Kidney tubule cell (primary cell): ENCODE measurements at places on chromosomes 12 and 14.

GRCh38 chr12:25025260-25025659 is 76.4 kb upstream of the BCAT1 start:
- DNase-seq = no peak

GRCh38 chr14:102154821-102155549 is 15.3 kb downstream of the WDR20 start:
- peak; percentile 25 for DNase-seq

- DNase-seq = no peak
These were observed 46.0 kb upstream of the CCDC60 start for GRCh38 chr12:119288576-119288975.

GRCh38 chr12:32821710-32822109 is 66.0 kb upstream of the YARS2 start:
- no peak for DNase-seq

GRCh38 chr14:103384450-103385151 is 614 bp upstream of the MARK3 start:
- no peak for DNase-seq

DNA sequence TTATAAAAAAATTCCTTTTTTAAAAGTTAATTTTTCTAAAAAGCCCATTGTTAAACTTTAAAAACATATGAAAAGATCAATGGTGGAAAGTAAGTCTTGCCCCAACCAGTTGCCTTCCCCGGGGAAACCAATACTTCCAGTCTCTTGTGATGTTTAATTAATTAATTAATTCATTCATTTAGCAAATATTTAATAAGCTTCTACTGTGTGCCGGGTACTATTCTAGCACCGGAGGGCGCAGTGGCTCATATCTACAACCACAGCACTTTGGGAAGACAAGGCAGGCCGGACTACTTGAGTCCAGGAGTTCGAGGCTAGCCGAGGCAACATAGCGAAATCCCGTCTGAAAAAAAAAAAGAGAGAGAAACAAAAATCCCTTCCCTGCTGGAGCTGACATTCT is 87.4 kb downstream of the HECTD4 start:
- DNase-seq = no peak

DNA sequence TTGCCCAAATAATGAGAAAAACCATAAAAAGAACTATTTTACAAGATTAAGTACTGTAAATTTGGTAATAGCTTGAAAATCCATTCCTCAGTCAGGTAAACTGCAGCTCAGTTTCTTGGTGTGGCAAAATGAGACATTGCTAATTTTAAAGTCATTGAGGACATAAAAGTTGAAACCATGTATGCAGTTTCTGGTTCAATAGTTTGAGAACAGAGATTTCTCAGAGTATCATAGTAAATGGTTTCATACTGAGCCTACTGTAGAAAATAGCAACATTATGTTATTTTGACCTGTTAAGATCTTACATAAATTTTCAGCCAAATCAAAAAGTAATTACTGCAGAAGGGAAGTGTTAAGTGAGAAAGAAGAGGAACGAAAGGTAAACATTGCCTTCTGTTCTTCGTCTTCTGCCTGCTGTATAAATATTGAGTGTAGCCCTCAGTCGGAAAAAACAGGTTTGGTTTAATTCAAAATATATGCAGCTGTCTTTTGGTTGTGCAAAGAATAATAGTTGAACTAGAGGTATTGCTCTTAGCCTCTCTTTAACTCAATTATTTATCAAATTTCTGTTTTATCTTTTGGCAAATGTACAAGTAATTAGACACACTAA is 119.6 kb downstream of the SYNE2 start:
- no peak for DNase-seq

- peak; percentile 92 for DNase-seq
These were observed 57.0 kb downstream of the PLEKHG7 start for GRCh38 chr12:92759634-92760268.

GRCh38 chr12:991350-992333 is 619 bp downstream of the ERC1 start:
- DNase-seq = peak; percentile 13

- peak; percentile 39 for DNase-seq
These were observed 22.8 kb downstream of the APOBEC1 start for GRCh38 chr12:7642876-7643309.

- peak; percentile 34 for DNase-seq
These were observed 70.2 kb upstream of the TBX5 start for GRCh38 chr12:114476159-114476558.

DNA sequence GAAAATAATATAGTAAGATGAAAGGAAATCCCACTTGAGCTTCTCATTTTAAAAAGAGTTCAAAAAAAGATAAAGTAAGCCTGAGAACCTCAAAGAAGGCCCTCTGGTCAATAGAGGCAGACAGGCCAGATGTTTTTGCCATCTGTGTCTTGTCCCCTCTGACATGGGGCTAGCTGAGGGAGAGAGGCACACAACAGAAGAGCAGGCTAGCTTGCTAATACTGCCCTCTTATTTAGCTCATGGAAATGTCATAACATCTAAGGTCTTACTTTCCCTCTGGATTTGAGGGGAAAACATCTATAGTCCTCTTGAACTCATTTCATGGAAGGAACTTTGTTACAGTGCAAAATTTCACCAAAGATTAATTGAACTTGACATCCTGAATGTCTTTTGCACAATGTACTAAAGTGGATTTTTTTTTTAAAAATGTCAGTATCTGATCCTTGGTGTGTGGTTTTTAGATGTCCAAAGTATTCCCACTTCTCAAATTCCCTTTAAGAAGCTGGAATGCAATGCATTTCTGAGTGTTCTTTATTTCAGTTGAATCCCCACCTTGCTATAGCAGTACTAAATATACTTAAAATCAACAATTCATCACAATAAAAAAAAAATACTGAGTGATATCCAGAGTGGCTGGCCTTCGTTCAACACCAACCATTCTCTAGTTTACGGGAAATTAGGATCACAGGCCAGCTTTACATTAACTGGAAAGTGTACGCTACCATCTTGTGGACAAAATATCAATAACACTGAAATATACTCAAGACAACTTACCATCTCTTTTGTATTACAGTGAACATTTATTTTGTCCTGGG is 176.7 kb downstream of the PAH start:
- DNase-seq = peak; percentile 36

DNA sequence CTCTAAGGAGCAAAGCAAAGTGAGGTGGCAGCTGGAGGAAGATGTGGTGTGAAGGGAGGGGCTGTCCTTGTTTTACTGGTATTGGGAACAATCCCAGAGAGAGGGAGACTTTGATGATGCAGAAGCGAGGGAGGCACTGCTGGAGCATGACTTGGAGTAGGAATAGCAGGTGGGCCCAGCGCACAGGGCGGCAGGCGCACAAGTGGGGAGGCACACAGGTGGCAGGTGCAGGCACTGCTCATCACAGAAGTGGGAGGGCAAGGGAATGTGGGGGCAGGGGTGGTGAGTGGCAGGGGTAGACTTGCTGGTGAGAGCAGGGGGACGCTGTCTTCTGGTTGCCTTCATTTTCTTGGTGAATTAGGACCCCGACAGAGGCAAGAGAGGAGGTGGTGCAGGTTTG is 11.5 kb upstream of the IFI27 start:
- DNase-seq = no peak

GRCh38 chr14:24851837-24852236 is 198.1 kb downstream of the STXBP6 start:
- DNase-seq = peak; percentile 59

DNA sequence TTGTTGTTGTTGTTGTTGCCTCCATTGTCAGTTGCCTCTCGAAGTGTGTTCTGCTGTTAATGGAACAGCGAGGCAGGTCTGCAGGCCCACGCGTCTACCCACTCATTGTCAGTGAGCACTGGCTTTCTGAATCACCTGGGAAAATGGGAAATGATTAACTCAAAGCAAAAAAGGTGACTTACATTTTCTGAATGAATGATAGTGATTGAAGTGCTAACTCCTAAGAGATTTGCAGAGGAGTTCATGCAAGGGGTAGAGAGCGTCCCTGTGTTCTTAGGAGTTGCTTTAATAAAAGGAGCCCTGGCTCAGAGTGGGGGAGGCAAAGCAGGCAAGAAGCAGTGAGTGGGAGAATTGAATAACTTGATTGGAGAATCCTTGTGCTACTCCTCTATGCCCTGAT is 177.6 kb downstream of the CAND1 start:
- peak; percentile 57 for DNase-seq

DNA sequence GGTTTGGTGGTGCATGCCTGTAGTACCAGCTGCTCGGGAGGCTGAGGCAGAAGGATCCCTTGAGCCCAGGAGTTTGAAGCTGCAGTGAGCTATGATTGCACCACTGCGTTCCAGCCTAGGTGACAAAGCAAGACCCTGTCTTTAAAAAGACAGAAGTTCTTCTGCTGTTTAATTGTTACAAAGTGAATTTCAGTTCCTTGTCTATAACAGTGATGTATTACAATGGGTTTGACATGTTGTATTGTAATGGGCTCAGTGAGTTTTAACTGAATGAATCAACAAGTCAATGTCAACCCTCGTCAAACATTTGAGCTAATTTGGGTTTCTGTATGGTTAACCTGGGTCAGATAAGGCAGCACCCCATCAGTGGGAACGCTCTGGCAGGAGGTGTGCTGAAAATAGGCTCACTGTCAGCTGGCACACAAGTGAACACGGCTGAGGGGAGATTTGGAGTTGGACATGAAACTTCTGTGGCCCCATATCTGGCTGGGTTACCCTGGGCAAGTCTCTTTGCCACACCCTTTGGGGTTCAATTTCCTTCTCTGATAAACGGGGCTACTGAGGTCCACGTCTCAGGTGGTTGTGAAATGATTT is 14.0 kb upstream of the TRPV4 start:
- DNase-seq = no peak

GRCh38 chr12:51632623-51633022 is 41.6 kb downstream of the SCN8A start:
- no peak for DNase-seq

DNA sequence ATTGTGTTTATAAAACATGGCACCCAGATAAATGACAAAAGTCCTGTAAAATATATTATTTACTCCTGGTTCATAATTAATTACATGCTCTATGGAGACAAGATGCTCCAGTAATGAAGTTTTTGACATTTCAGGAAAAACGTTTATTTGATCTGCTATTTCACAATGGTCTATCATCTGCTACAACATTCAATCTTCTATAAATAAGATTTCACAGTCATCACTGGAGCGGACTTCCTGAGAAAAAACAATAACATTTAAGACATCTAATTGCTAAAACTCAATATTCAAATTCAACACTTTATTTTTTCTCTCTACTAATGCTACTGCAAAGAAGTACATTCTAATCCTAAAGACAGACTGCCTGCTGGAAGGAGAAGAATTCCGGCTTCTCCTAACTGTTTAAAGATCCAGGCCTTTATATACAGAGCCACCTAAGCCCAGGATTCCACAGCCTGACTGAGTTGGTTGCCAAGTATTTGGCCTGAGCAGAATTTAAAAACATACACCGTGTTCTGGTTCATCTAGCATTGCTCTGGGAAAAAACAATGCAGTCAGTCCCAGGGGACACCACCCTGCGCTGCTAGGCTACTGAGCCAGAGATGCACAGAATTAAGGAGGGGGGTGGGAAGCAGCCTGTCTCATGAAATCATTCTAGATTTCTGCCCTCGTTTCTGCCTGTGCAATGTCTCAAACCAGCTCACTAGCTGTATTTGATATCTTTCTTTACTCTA is 58.0 kb downstream of the TMTC1 start:
- no peak for DNase-seq

GRCh38 chr12:57213058-57213715 is 3.4 kb upstream of the NXPH4 start:
- peak; percentile 82 for DNase-seq

DNA sequence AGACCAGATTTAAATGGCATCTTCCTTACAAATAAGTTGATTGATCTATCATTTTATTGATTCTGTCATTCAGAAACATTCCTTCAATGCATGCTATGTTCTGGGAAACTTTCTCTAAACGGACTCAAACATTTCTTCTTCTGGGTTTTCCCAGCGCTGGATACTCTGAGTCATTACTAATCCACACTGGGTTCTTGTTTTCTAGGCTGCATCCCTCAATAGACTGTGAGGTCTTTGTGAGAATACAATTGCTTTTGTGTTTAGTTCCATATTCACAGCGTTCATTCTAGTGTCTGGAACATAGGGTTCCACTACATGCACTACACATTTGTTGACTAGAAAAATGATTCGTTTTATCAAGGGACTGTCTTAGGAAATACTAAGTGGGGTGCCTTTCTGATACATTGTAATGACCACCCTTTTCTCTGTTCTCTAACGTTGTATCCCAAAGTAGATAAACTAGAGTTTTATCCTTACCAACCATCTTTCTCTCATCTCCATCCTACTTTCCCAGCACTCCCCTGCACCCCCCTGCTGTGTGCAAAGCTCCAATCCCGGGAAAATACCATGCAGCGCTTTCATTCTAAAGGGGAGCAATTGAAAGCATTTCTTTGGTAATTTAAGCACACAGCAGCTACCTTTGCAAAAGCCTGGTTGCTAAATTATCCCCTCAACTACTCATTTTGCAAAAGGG is 878.7 kb downstream of the DIO2 start:
- no peak for DNase-seq

- no peak for DNase-seq
These were observed 10.7 kb downstream of the CMKLR1 start for GRCh38 chr12:108328420-108328819.

DNA sequence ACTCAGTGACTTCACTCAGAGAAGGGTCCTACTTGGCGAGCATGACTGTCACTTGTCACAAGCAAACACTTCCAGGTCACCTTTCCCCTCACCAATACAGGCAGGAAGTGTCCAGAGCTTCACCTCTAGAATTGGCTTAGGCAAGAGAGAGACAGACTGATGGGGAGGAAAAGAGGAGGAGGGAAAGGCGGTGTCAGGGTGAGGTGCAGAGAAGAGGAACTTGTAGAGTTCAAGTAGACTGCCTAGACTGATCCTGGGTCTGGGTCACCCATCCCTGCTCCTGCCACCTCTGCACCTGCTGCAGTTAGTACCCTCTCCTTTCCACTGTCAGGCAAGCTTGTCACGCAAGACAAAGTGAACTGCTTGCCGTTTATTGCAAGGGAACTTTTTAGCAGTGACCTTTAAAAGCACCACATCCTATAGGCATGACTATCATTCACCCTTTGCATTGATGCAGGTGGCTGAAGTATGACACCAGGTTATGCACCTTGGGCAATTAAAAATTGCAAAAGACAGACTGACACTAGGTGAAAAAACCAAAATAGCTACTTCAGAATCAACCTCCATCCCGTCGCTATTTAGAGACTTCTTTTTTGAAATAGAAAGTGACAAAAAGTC is 292.4 kb downstream of the SYT1 start:
- DNase-seq = no peak

- DNase-seq = no peak
These were observed 34.1 kb upstream of the TUBA1C start for GRCh38 chr12:49230805-49231194.

GRCh38 chr12:9096563-9097176 is 19.0 kb downstream of the A2M start:
- DNase-seq = no peak

GRCh38 chr12:122943196-122943595 is 23.1 kb downstream of the ABCB9 start:
- DNase-seq = no peak
